ENCODE measurements at places on chromosomes 5 and 9. TPM values are rescaled to one million over a fixed set of nuclear protein-coding genes. Genes with fewer than 3 reads are reported as not detected.

GRCh38 chr9:117936185-117937130 lies 232.3 kb downstream of the TLR4 start:
- no peak for DNase-seq

DNA sequence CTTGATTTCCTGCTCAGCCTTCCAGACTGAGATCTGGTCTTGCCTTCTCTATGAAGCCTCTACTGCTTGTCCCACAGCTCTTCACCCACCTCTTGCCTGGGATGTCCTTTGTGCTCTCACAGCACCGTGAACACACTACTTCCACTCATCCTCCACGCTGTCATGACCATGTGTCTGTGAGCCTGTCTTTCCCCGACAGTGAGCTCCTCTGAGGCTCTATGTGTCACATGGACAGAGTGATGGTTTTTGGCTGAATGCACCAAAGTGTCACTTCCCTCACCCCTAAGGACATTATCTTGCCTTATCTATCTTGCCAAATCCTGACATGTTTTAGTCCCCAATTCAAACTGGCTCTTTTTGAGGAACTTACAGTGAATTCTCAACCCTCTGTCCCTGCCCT lies 11.3 kb downstream of the PHYKPL start:
- no peak for DNase-seq

GRCh38 chr9:19154135-19154612 lies 26.9 kb upstream of the PLIN2 start:
- DNase-seq = peak; percentile 67

AIF1L gene
- total RNA-seq = 0.05 TPM

DNA sequence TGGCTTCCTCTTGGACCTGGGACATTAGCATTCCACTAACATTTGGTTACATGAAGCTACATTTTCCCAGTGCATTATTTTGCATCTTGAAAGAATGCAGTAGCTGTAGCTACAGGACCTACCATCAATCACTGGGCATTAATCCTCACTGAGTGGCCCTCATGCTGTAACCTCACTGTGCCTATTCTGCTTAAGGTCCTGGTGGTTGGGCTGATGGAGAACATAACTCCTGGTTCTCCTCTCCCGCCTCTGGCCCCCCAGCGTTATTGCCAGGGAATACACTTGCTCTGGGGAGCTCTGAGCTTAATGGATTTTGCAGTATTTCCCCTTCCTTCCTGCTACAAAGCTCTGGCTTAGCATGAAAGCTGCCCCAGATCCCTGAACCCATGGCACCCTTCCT lies 111.5 kb upstream of the EQTN start:
- DNase-seq = no peak

FOXD4L5 gene
- total RNA-seq = 0.07 TPM

GRCh38 chr5:127696683-127697082 lies 6.5 kb upstream of the CCDC192 start:
- peak; percentile 37 for DNase-seq

DNA sequence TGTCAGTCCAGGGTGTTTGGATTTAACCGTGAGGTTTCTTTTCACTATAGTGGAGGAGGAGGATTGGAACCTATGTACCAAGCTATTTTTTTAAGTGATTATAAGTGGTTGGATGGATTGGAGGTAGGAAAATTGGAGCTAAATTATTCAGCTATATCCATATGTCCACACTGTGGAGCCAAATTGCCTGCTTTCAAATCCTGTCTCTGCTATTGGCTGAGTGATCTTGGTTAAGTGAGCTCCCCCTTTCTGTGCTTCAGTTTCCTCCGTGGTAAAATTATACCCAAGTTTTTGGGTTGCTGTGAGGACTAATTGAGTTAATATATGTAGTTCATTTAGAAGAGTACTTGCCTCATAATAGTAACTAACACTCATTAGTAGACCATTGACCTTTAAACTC lies 2.5 kb downstream of the CENPP start:
- peak; percentile 74 for DNase-seq

GRCh38 chr9:135512241-135512603 lies 9.0 kb upstream of the LCN1 start:
- DNase-seq = no peak

- no peak for DNase-seq
These were observed 97.1 kb upstream of the IFNE start for GRCh38 chr9:21579247-21579671.

DNA sequence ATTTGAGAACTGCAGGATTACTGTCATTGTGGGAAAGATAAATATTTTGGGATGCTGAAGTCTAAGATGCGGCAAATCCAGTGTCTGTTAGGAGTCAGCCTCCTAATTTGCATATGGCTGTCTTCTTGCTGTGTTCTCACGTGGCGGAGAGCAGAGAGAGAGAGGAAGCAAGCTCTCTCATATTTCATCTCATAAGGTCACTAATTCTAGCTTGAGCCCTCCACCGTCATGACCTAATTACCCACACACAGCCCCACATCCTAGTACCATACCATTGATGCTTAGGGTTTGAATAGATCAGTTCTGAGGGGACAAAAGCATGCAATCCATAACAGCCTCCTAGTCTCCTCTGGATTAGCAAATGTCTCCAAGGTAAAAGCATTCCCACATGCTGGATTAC lies 124.5 kb downstream of the CDH12 start:
- no peak for DNase-seq

GRCh38 chr5:92428415-92428814 lies 1045.3 kb upstream of the ARRDC3 start:
- DNase-seq = no peak

LEAP2 gene
- 0.43 TPM for total RNA-seq

DNA sequence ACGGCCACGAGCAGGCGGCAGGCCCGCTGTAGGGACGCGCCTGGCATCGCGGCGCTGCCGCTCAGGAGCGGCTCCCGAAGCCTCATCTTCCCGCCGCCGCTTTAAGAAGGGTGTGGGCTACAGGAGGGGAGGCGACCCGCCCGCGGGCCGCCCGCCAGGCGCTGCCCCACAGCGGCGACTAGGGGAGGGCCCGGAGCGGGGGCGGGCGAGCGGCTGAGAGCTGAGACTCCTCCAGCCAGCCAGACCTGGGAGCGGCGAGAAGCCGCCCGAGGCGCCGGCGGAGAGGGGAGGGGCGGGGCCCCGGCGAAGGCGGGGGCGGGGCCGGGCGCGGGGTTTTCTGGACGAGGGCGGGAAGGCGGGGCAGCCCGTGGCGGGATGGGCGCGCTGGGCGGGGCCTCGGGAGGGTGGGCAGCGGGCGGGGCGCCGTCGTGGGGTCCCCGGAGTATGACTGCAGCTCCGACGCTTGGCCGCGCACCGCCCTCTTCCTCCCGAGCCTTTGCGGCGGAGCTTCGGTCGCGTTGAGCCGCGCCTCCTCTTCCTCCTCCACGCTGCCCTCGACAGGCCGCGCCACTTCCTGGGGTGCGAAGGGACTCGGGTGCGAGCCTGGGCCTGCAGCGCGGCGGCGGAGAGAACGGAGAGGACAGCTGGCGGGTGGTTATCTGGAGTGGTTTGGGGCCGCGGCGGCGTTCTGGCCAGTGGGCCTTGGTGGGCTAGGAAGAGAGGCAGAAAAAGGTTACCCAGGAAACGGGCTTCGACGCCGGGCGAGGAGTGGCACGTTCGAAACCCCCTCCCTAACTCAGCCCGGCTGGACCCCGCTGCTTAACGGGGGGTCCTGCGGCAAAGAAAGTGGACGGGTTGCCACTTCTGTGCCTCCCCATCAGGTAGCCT lies at the start of gene B4GALT1:
Gene B4GALT1, minus strand, starts transcription at position 253 of the 888 bp plus-strand sequence. Its CDS starts 167 bp downstream, at position 86.
- peak; percentile 90 for DNase-seq

PLPP7 gene
- 8.5 TPM for total RNA-seq

- peak; percentile 11 for DNase-seq
These were observed 13.1 kb upstream of the IGFBPL1 start for GRCh38 chr9:38437193-38437823.

- DNase-seq = no peak
These were observed 4.2 kb upstream of the IL6ST start for GRCh38 chr5:55998966-55999365.

DNA sequence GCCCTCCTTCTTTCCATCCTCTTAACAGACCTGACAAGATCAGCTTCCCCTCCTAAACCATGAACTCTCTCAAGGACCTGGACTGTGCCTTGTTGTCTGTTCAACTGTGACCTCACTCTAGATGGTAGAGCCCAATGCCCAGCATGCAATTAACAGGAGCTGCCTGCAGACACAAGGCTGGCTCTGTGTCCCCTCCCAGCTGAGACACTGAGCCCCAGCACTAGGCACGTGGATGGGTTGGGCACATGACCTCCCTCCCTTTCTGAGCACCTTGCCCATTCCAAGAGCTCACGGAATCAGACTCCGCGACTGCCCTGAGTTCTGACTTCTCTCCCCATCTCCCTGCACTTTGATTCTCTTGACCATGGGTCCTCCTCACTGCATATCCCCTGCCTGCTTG lies 93.5 kb upstream of the LRRTM2 start:
- no peak for DNase-seq

ZNF618 gene
- total RNA-seq = 9.4 TPM

IL4 gene
- total RNA-seq = not detected

- DNase-seq = peak; percentile 19
These were observed 85.8 kb downstream of the RIC1 start for GRCh38 chr9:5714501-5715401.

TAF11L7 gene
- not detected for total RNA-seq

KDM3B gene
- 33.1 TPM for total RNA-seq

DNA sequence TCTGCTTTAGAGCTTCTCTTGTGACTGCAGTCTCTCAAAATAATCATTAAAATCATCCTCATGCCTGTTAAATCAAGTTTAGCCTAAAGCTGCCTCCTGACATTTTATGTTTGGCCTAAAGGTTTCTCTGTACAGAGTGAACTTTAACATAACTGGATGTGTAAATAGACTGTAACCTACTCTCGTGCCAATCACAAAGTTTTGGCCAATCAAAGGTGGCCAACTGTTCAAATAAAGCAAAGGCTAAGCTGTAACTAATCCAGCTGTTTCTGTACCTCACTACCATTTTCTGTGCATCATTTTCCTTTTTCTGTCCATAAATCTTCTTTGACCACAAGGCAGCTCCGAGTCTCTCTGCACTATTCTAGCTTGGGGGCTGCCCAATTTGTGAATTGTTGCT lies 86.2 kb downstream of the GCNT1 start:
- no peak for DNase-seq

CBY3 gene
- total RNA-seq = not detected

ERBIN gene
- total RNA-seq = 97.5 TPM
